Kidney epithelial cell (primary cell): ENCODE measurements at places on chromosomes 7 and 10.
A peak's percentile ranks its signal among the peaks of the same experiment; 100 is the strongest.

DNA sequence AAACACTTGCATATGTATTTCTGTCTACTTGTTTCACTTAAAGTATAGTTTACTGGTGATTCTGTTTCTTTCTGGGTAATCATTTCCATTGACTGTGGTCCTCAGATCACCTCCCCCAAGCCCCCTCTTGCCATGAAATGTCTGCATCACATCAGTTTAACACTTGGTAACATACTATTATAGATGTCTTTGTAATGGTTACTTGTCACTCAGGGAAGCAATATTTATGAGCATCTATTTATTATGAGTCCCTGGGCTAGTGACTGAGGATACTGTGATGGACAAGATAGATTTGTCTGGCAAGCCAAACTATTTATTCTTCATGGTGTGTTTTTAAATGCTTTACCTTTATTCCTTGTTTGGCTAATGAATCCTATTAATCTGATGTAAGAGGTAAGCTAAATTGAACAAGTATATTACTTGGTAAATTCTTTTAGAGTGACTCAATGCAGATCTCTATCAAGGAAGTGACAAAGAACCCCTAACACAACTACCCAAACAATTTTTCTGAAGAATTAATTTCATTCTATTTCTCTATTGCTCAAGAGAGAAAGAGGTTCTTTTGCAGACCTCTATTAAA is 270.9 kb downstream of the RELN start:
- DNase-seq, result peak; percentile 26

GRCh38 chr7:96045919-96046318 is 273.6 kb downstream of the DYNC1I1 start:
- DNase-seq, result no peak

GRCh38 chr10:130635528-130635927 is 499.3 kb downstream of the GLRX3 start:
- no peak for DNase-seq

DNA sequence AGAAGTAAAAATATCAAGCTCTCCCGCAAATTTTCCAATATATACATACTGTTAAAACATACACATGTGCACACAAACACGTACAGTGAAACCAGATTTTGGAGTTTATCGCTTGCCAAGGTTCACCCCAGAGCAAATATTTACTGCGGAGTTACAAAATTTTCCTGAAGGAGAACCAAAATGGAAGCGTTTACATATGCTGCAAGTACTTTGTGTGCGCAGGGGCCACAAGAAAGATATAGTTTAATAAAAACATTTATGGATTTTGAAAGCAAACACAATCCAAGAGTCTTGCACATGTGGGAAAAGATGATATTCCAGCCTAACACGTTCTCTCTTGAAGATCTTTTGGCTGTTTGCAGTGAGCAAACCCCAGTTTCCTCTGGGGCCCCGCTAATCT is 301.3 kb upstream of the NFE2L3 start:
- DNase-seq, result no peak

GRCh38 chr10:24893127-24893526 is 59.3 kb downstream of the PRTFDC1 start:
- DNase-seq, result no peak

DNA sequence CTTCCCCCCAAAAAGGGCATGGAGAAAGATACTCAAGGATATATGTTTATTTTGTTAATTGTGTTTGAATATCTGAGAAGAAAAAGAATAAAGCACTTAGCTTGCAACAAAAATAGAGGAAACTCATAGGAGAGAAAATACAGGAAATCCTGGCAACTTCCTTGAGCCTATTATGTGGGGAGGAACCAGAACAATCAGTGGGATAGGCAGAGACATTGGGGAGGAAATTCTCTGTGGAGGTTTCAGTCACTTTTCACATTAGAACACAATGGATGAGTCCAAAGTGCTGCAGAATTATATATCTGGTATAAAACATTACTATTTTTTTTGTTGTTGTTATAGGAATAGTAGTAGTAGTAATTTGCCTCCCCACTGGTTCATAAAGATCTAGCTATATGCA is 240.1 kb downstream of the THSD7A start:
- no peak for DNase-seq

- no peak for DNase-seq
Observed at GRCh38 chr7:25851332-25852210, 300.4 kb upstream of the NFE2L3 start.

DNA sequence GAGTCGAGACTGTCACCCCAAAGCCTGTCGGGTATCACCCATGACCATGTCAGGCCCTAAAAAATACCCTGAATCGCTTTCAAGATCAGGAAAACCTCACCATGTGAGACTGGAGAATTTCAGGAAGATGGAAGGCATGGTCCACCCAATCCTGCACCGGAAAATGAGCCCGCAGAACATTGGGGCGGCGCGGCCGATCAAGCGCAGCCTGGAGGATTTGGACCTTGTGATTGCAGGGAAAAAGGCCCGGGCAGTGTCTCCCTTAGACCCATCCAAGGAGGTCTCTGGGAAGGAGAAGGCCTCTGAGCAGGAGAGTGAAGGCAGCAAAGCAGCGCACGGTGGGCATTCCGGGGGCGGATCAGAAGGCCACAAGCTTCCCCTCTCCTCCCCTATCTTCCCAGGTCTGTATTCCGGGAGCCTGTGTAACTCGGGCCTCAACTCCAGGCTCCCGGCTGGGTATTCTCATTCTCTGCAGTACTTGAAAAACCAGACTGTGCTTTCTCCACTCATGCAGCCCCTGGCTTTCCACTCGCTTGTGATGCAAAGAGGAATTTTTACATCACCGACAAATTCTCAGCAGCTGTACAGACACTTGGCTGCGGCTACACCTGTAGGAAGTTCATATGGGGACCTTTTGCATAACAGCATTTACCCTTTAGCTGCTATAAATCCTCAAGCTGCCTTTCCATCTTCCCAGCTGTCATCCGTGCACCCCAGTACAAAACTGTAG is 176.2 kb downstream of the RTKN2 start:
- no peak for DNase-seq

DNA sequence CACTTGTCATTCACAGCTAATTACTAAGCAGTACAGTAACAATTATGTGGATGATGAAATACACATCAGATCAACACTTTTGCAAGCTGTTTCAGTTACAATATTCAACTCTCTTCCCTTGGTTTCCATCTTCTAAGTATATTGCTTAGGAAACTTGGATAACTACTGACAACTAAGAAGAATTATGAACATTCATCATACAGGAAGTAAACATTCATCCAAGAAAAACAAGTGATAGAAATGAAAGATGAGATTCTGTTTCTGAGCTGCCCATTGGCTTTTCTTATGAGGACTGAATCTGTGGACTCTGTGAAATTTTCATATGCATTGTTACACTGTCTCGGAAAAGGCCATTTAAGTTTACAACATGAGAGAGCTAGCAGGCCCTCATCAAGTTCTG is 240.2 kb downstream of the PRKG1 start:
- no peak for DNase-seq
